Activated B cell treated with CpG ODN at 0.5 μM for 24 hours (primary cell): ENCODE measurements at places on chromosomes 1 and 21.

DNA sequence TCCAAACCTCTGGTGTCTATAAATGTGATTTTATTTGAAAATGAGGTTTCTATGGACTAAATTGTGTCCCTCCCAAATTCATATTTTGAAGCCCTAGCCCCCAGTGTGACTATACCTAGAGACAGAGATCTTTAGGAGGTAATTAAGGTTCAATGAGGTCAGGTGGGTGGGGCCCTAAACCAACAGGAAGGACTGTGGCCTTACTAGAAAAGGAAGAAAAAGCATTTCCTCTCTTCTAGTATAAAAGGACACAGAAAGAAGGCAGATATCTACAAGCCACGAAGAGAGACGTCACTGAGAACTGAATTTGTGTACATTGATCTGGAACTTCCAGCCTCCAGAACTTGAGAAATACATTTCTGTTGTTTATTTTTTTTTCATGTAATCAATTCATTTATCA lies 123.1 kb upstream of the RUNX1 start:
- DNase-seq: no peak

GRCh38 chr1:15188678-15189077 lies 35.1 kb downstream of the TMEM51 start:
- no peak for DNase-seq

- DNase-seq: no peak
Measured at GRCh38 chr1:40973912-40974311, 5.6 kb upstream of the CTPS1 start.

- no peak for DNase-seq
Measured at GRCh38 chr1:8378178-8378577, 60.3 kb downstream of the SLC45A1 start.

DNA sequence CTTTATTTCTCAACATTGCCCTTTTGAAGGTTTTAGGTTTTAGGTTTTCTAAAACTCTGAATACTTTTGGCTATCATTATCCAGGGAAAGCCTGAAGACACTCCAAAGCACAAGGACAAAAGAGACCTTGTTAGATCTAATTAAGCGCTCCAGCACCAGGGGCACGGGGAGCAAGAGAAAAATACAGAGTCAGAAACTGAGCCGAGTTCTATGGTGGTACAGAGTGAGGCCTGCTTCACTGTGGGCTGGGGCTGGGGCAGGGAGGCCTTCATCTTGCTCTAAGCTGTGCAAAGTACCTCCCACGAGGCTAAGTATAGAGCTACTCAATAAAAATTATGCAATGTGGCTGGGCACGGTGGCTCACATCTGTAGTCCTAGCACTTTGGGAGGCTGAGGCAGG lies 19.7 kb upstream of the RAB4A start:
- DNase-seq: no peak

DNA sequence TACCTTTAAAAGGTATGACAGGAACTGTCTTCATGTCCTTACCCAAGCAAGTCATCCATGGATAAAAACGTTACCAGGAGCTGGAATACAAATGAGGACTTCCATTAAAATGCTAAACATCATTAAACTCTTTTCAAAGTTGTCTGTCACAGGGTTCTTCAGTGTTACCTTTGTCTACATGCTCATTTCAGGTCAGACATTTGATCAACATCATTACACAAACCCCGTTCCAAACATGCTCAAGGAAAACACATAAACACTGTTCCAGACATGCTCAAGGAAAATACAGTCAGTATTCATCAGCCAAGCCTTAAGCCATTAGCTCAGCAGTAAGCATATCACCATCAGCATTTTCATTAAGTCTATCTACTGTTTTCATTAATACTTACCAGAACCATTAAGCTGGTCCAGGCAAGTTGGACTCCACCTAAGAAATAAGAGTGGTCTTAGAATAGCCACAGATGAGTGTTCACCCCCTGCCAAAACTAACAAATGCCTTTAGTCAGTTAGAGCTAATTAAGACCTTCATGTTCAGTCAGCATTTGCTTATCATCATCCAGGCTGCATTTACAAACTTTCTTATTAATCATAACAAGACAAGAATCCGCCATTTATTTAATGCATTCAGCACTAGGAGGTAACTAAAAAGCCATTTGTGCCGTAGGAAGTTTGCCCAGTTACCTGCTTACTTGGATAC lies 2.2 kb downstream of the GAS5 start:
- DNase-seq: no peak

- no peak for DNase-seq
Measured at GRCh38 chr1:83808536-83808935, 190.4 kb downstream of the TTLL7 start.

- DNase-seq: no peak
Measured at GRCh38 chr21:28761674-28762356, 230.9 kb downstream of the LTN1 start.

GRCh38 chr1:93256433-93256832 lies 75.9 kb downstream of the CCDC18 start:
- DNase-seq: no peak

DNA sequence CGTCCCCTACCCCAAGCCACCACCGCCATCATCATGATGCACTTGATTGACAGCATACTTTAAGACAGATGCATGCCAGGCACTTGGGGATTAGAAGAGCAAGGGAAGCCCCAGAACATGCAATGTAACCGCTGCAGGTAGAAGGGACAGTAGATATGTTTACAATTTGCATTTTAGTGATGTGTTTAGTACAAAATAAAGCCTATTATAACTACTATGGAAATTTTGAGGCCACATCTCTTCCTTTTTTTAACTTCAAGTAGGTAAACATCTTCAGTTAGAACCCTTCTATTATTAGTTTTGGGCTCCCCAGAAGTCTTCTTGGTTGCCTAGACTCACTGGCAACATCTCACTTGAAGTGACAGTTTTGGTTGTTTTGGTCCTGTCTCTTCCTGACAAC lies 25.3 kb downstream of the CR1L start:
- DNase-seq: no peak

GRCh38 chr1:9270290-9270883 lies 22.3 kb upstream of the SPSB1 start:
- no peak for DNase-seq

DNA sequence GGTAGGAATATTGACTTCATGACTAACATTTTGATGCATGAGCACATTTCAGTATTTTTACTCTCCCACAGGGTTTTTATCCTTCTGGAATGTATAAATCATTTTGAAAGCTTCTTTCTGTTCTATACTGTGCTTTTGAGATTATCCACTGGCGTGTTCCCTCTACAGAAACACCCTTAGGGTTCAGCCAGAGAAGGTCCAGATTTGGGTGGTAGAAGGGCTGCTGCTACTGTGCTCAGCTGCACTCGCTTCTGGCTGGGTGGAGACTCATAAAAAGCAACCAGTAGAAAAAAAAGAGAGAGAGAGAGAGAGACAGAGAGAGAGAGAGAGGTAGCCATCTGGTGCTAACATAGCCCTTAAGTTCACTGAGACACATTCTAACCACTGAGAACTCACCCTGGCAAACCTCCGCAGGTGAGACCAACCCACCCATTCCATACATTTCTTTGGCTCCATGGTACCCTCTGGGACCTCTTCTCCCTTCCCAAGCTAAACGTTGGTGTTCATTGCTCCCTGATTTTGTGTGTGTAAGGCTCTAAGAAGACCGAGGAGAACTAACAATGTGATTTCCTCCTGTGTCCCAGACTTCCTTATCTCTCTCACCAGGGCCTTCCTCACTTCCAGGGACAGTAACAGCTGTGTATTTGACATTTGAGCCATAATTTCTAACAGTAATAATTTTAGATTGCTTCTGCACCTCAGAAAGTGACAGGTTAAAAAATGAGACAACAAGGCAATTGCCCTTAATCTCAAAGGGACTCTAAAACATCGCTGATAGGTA lies 7.2 kb downstream of the APCS start:
- DNase-seq: no peak

GRCh38 chr1:208516780-208517179 lies 272.6 kb upstream of the PLXNA2 start:
- DNase-seq: no peak

- no peak for DNase-seq
Measured at GRCh38 chr1:39277879-39278278, 73.4 kb downstream of the MACF1 start.

DNA sequence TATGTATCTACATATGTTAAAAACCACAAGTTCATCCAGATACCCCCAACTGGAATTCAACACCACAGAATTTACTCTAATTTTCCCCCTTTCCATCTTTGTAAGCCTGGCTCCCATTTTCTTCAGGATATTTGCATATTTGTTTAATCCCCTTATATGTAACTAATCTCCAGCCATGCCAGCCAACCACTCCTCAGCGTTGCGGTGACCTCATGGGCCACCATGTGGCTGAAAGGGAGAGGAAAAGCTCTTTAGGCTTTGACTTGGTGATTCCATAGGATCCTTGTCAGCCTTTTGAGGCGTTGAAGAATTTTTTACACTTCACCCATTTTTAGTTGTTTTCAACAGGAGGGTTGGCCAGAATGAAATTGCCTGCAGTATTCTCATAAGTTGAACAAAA lies 10.0 kb downstream of the CLDN19 start:
- DNase-seq: no peak

GRCh38 chr1:46254668-46255067 lies 7.1 kb downstream of the RAD54L start:
- no peak for DNase-seq

DNA sequence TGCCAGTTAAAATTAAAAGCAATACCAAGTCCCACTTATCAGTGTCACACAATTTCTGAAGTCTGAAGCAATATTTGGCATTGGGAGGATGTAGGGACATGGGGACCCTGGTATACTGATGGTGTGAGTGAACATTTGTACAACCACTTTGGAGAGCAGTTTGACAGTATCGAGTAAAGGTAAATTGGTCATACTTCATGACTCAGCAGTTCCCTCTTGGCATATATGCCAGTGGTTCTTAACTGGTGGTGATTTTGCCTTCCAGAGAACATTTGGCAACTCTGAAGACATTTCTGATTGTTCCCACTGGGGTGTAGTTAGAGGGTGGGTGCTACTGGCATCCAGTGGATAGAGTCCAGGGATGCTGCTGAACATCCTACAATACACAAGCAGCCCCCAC lies 19.7 kb downstream of the FMOD start:
- DNase-seq: no peak

- DNase-seq: no peak
Measured at GRCh38 chr1:16111771-16112595, 38.5 kb upstream of the FAM131C start.

- no peak for DNase-seq
Measured at GRCh38 chr21:37435120-37435519, 68.5 kb downstream of the DYRK1A start.

- no peak for DNase-seq
Measured at GRCh38 chr1:213989002-213989855, 1.5 kb downstream of the PROX1 start.

DNA sequence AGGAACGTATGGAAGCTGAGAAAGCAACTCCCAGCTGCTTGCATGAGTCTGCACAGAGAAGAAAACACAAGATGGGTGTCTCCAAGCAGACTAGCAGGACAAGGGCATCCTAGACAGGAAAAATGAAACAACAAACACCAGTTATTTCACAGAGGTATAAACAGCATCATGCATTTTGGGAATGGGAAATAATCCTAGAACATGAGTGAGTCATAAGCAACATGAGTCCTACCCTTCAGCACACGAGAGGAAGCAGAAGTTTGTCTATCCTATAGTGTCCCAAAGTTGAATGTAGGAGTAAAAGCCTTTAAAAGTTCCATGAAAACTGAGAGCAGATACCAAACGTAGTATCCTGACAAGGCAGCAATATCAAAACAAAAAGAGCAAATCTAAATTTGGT lies 11.3 kb upstream of the FRRS1 start:
- DNase-seq: no peak

DNA sequence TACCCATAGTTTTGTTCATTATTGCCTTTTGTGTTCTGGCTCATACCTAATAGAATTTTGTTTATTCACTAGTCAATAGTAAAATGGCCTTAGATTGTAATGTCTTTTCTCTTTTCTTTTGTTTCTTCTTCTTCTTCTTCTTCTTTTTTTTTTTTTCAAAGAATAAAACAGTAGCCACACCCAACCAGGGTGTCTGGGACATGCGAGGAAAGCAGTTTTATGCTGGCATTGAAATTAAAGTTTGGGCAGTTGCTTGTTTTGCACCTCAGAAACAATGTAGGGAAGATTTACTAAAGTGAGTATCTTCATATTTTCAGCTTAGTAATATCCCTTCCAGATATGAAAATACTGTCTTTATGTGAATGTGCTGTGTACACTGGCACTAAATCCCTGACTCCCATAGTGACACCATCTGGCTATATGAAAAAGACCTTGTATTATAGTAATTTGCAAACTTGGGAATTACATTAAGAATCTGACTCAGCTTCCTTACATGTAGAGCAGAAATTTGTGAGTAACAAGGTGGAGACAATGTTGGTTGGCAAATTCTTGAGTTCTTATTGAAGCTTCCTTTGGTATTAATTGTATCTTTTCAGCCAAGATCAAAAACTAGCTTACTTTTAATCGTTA lies 24.6 kb downstream of the AGO4 start:
- DNase-seq: no peak

- no peak for DNase-seq
Measured at GRCh38 chr1:6185151-6185550, 5.0 kb upstream of the CHD5 start.

DNA sequence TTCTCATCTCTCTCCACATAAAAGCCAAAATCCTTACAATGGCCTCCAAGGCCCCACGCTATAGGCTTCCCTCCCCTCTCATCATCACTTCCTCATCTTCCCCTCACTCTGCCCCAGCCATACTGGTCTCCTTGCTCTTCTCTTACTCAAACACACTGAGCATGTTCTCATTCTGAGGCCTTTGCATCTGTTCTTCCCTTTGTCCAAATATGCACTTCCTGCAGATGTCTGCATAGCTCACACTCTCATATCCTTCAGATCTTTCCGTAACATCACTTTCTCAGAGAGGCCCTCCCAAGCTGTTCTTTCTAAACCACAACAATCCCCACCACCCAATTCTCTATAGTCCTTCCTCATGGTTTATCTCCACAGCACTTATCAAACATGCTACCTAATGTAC lies 284.1 kb downstream of the HHIPL2 start:
- DNase-seq: no peak

- no peak for DNase-seq
Measured at GRCh38 chr21:43954896-43955295, 57.2 kb upstream of the TRAPPC10 start.

DNA sequence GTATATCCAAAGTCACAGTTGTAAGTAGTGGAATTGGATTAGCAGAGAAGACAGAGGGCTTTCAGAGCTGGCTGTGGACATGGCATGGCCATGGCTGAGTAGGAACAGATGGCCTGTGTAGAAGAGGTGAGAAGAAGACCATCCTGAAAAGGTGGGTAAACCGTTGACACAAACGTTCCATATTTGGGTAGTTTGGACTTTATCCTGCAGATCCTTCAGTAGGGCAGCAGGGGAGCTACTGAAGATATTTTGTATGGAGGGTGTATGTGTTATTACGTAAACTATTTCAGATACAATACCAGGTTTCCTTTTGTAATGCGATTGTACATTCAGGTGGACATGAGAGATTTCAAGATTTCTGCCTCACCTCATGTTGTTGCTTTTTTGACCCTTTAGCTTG lies 1.6 kb downstream of the UTP11 start:
- DNase-seq: no peak

DNA sequence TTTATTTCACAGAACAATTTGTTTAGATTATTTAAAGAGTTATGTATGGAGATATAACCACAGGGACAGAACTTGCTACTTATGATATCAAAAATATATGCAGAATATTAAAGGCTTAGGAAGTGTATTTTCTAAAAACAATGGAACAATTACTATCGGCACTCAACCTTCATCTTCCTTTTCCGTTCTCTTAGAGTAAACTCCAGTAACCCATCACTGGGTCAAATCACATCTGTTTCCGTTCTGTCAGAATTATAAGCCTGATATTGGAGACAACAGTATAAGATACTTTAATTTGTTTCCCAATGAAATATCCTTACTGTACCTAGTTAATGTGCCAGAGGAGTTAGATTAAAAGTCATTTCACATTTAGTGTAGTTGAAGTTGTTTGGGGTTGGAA lies 32.2 kb downstream of the DTL start:
- no peak for DNase-seq
